HCT116 (cell line): ENCODE measurements at places on chromosomes 6 and 20. TPM values are rescaled to one million over a fixed set of nuclear protein-coding genes. Genes with fewer than 3 reads are reported as not detected.

DNA sequence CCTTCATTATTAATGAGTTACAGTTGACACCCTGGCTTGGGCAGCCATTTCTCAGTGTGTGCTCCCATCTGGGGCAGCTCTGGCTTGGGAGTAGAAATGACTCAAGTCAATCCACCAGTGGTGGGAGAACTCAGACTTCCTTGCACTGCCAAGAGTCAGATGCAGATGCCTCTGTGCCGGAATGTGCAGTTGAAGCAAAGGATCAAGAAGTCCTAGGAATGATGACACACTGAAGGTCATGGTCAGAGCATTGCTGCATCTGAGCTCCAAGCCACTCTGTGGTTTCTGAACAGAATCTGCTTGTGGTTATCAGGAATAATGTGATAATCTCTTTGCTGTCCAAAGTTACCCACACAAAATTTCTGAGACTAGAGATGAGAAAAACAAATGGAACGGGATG, 19.5 kb upstream of the PAX1 start:
- no peaks in the 10 kb centered on the region for H3K4me1 ChIP-seq
- H3K27me3 ChIP-seq, result no peaks in the 10 kb centered on the region
- H3K4me3 ChIP-seq, result no peak overlapping the region
- H3K27ac ChIP-seq, result no peak overlapping the region

GRCh38 chr6:160737934-160738333, 35.9 kb downstream of the PLG start:
- no peak overlapping the region for H3K4me3 ChIP-seq
- H3K27ac ChIP-seq, result no peak overlapping the region
- no peaks in the 10 kb centered on the region for H3K36me3 ChIP-seq
- H3K4me1 ChIP-seq, result no peaks in the 10 kb centered on the region

Gene MMP24
- not detected for total RNA-seq

DNA sequence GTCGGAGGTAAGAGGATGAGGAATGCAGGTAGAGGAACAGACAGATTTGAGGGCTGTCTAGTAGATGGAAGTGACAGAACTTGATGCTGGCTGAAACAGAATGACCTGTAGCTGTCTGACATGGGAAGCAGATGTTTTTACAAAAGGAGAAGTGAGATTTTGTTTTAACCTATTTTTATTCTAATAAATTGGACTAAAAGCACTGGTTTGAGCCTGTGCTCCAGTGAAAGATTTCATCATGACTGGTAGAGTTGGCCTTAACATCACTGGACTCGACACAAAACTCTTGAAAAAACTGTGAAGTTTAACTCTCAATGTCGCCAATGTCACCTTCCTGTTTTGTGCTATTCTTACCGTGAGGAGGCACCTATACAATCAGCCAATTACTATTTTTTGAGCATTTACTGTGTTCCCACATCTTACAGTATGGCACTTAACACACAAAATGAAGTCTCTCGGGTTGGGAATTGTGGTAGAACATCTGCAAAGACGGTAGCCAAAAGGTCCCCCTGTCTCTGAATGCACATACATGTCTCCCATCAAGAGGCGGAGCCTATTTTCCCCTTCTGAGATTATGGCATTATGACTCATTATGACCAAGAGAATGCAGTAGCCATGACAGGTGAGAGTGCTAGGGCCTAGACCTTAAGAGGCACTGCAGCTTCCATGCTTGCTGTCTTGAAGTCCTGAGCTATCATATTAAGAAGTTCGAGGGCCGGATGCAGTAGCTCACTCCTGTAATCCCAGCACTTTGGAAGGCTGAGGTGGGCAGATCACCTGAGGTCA, 93.2 kb downstream of the FOXF2 start:
- DNase-seq, result peak; percentile 19
- no peaks in the 10 kb centered on the region for H3K27me3 ChIP-seq
- H3K4me3 ChIP-seq, result no peak overlapping the region
- peaks cover 56% of the 10 kb centered on the region for H3K4me1 ChIP-seq
- H3K27ac ChIP-seq, result no peak overlapping the region

GRCh38 chr20:20251836-20252235, 116.1 kb upstream of the INSM1 start:
- no peaks in the 10 kb centered on the region for H3K4me1 ChIP-seq
- H3K4me3 ChIP-seq, result no peak overlapping the region
- H3K27me3 ChIP-seq, result no peaks in the 10 kb centered on the region
- no peaks in the 10 kb centered on the region for H3K36me3 ChIP-seq
- H3K27ac ChIP-seq, result no peak overlapping the region

Gene CABLES2
- 8.9 TPM for total RNA-seq

DNA sequence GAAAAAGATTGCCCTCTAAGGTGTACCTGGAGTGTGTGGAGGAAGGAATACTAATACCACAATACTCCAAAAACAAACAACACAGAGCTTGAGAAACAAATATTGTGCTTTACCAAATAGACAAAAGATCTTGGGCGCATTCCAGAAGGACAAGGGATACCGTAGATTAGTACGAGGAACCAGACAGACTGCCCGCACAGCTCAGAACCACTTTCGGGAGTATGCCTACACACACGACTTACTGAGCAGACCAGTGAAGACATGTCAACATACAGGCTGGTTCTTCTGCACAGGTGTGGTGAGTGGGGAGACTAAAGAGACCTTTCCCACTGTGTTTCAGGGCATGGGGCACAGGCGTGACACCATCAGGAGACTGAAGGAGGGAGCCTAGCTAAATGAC, 15.8 kb upstream of the FOXQ1 start:
- H3K27me3 ChIP-seq, result no peaks in the 10 kb centered on the region
- no peak for DNase-seq
- H3K4me1 ChIP-seq, result no peaks in the 10 kb centered on the region
- H3K27ac ChIP-seq, result no peak overlapping the region

DNA sequence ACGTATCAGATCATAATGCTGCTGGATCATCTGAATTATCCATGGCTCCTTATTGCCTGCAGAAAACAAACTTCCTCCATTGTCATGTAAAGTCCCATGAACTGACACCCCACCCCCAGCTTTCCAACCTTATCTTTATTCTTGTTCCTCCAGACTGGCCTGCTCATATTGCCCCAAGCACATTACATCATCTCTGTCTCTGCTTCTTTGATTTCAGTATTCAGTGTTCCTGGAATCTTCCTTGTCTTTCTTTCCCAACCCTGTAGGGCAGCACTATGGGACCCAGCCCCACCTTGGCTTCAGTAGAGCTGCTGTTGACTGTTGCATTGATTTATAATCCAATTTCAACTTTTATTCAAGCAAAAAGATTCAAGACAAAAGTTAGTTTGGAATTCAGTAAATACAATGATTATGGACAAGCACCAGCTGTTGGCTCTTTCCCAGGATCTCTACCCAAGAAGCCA, 187.5 kb upstream of the ECI2 start:
- no peak for DNase-seq
- H3K36me3 ChIP-seq, result no peaks in the 10 kb centered on the region
- no peaks in the 10 kb centered on the region for H3K27me3 ChIP-seq
- no peak overlapping the region for H3K27ac ChIP-seq

Gene ZKSCAN3
- 11.2 TPM for total RNA-seq

GRCh38 chr6:96990462-96990861, 65.9 kb downstream of the KLHL32 start:
- no peak for DNase-seq
- no peaks in the 10 kb centered on the region for H3K4me1 ChIP-seq
- no peaks in the 10 kb centered on the region for H3K27me3 ChIP-seq
- H3K27ac ChIP-seq, result no peak overlapping the region
- H3K36me3 ChIP-seq, result no peaks in the 10 kb centered on the region
- no peak overlapping the region for H3K4me3 ChIP-seq

Gene SLC22A23
- total RNA-seq, result 11.5 TPM

GRCh38 chr6:119129968-119130484, 51.6 kb upstream of the FAM184A start:
- H3K4me3 ChIP-seq, result peak overlapping the region; percentile 3; the same call in 1 of the 2 replicates
- H3K27ac ChIP-seq, result peak overlapping the region; percentile 62
- peak; percentile 74 for DNase-seq
- no peaks in the 10 kb centered on the region for H3K36me3 ChIP-seq
- no peaks in the 10 kb centered on the region for H3K27me3 ChIP-seq

- H3K4me3 ChIP-seq, result no peak overlapping the region
- H3K4me1 ChIP-seq, result peaks cover 19% of the 10 kb centered on the region
- H3K36me3 ChIP-seq, result peaks cover 44% of the 10 kb centered on the region
- peak; percentile 23 for DNase-seq
- H3K27me3 ChIP-seq, result no peaks in the 10 kb centered on the region
Observed at GRCh38 chr20:62900052-62900691, 26.1 kb downstream of the DIDO1 start.

DNA sequence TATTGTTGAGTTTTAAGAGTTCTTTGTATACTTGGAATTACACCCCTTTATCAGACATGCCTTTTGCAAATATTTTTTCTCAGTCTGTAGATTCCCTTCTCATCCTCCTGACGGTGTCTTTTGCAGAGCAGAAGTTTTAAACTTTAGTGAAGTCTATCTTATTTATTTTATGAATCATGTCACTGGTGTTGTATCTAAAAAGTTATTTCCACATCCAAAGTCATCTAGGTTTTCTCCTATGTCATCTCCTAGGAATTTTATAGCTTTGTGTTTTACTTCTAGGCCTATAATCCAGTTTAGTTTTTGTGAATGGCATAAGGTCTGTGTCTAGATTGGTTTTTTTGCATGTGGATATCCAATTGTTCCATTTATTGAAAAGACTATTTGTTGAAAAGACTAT, 271.3 kb downstream of the KIF16B start:
- no peaks in the 10 kb centered on the region for H3K4me1 ChIP-seq
- no peaks in the 10 kb centered on the region for H3K27me3 ChIP-seq
- no peak overlapping the region for H3K27ac ChIP-seq
- no peaks in the 10 kb centered on the region for H3K36me3 ChIP-seq
- DNase-seq, result no peak

DNA sequence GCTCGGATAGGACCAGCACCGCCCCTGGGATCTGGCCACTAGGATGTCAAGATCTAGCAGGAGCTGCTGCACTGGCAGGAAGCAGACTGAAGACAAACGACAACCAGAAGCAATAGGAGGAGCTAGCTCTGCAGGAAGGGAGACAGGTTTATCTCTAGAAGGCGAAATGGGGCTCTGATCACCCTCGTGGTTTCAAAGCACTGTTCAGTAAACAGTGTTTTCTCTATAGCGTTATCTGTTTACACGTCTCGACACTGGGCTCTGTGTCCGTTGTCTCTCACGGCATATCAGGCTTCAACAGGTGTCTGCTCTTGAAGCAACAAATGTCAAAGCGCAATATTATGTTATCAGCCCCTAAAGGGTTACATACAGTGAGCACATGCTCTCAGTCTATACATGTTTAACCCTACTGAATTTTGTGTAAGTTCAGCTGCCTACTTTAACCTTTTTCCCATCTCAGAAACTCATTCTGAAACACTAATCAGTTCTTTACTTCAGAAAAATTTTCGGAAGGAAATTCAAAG, 23.8 kb downstream of the TMEM14B start:
- H3K27me3 ChIP-seq, result no peaks in the 10 kb centered on the region
- no peak overlapping the region for H3K27ac ChIP-seq
- no peak for DNase-seq
- H3K4me1 ChIP-seq, result no peaks in the 10 kb centered on the region
- 0 out of 2 replicates have a peak, but pooled peaks cover 5% of the 10 kb centered on the region for H3K36me3 ChIP-seq

GRCh38 chr20:38084425-38084951, 50.9 kb downstream of the RPRD1B start:
- no peaks in the 10 kb centered on the region for H3K27me3 ChIP-seq
- no peak overlapping the region for H3K4me3 ChIP-seq
- no peak for DNase-seq

- peaks cover 7% of the 10 kb centered on the region for H3K4me1 ChIP-seq
- H3K36me3 ChIP-seq, result no peaks in the 10 kb centered on the region
- no peak for DNase-seq
- H3K4me3 ChIP-seq, result no peak overlapping the region
- no peaks in the 10 kb centered on the region for H3K27me3 ChIP-seq
- no peak overlapping the region for H3K27ac ChIP-seq
Observed at GRCh38 chr20:56361900-56362299, 3.1 kb downstream of the FAM210B start.

DNA sequence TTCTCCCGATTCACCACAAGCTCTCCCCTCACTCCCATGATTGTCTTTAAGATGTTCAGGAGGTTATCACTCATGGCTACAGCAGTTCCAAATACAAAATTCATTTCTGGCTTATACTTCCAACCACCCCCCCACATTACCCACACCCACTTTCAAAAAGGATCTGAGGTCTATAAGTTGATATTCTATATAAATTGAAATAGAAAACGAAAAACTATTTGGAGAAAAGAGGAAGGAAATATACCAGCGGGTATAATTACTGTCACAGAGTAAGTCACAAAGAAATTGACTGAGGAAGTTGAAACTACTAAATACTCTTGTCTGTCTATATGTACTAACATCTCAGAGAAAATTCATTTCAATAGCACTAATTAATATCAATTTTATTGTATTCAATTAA, 112.7 kb upstream of the TNFAIP3 start:
- DNase-seq, result no peak
- no peaks in the 10 kb centered on the region; the same call in 1 of the 2 replicates for H3K27me3 ChIP-seq
- H3K27ac ChIP-seq, result no peak overlapping the region
- no peak overlapping the region for H3K4me3 ChIP-seq

Gene F13A1
- total RNA-seq, result 0.34 TPM

- H3K27me3 ChIP-seq, result no peaks in the 10 kb centered on the region
- peaks cover 3% of the 10 kb centered on the region; the same call in 1 of the 2 replicates for H3K36me3 ChIP-seq
- H3K4me3 ChIP-seq, result no peak overlapping the region
- peaks cover 48% of the 10 kb centered on the region for H3K4me1 ChIP-seq
Observed at GRCh38 chr20:38932457-38933120, 6.4 kb downstream of the FAM83D start.

- H3K27ac ChIP-seq, result peak overlapping the region; percentile 76
- H3K27me3 ChIP-seq, result no peaks in the 10 kb centered on the region
- H3K4me3 ChIP-seq, result peak overlapping the region; percentile 47
- no peaks in the 10 kb centered on the region for H3K36me3 ChIP-seq
- H3K4me1 ChIP-seq, result peaks cover 39% of the 10 kb centered on the region
Observed at GRCh38 chr6:2876210-2877056, 26.7 kb downstream of the SERPINB9 start.

DNA sequence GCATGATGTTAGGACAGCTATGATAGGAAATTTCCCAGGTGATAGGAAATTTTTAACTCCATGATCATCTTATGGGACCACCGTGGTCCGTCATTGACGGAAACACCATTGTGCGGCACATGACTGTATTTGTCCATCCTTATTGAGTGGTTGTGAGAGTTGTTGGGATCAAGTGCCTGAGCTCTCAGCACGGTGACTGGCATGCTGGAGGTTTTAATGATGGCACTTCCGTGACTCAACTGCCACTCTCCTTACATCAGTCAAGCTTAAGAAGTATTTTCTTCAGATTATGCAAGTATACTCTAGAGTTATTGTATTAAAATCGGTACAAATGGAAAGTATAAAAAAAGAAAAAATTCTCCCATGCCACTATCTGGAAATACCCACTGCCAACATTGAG, 20.7 kb downstream of the PBOV1 start:
- H3K4me3 ChIP-seq, result no peak overlapping the region
- H3K27me3 ChIP-seq, result no peaks in the 10 kb centered on the region
- no peak overlapping the region for H3K27ac ChIP-seq
- no peaks in the 10 kb centered on the region for H3K36me3 ChIP-seq
- H3K4me1 ChIP-seq, result no peaks in the 10 kb centered on the region

Gene TOX2
- total RNA-seq, result 39.6 TPM

Gene DAAM2
- total RNA-seq, result not detected

DNA sequence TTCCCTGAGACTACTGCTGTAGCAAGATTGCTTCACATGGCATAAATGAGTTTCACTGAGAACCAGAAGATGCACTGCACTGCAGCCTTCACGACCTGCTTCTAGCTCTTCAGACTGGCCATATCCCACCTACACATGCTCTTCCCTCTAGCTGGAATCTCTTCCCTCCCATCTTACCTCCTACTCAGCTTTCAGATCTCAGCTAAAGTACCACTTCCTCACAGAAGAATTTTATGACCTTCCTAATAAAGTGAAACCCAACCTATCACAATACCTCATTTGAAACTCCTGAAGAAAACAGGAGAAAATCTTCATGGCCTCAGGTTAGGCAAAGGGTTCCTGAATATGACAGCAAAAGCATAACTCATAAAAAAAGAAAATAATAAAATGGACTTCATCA, 99.9 kb downstream of the DTNBP1 start:
- H3K4me1 ChIP-seq, result no peaks in the 10 kb centered on the region
- no peak for DNase-seq
- H3K4me3 ChIP-seq, result no peak overlapping the region
